Kidney capillary endothelial cell (primary cell): ENCODE measurements at places on chromosomes 1 and 21.

- DNase-seq = no peak
Observed at GRCh38 chr1:16178596-16179497, 23.0 kb upstream of the EPHA2 start.

- DNase-seq = no peak
Observed at GRCh38 chr1:207673399-207673798, 28.5 kb downstream of the CR1L start.

DNA sequence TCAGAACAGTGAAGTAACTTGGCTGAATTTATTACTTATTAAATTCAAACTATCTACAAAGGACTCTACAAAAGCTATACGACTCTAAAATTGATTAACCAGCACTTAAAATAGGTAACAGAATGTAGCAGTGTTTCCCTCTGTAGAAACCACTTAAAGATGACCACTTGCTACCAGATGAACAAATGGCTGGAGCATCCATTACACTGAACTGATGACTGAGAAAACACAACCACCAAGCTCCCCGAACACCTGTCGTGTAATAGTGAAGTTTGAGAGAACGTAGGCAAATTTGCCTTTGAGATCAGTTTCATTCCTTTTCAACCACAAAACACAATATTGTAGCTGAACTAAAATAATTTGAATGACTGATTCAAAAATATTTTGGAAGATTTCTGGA, 226.7 kb downstream of the KCNT2 start:
- no peak for DNase-seq

DNA sequence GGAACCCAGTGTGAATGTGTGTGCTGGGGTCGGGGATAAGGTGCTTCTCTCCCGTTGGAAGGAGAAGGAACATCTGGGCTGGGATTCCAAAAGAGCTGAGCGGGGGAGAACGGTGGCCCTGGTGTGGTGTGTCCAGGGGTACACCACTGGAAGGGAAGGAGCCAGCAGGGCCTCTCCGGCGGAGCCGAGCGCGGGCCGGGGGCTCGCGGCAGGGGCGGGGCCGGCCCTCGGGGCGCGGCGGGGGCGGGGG, 231 bp upstream of the RPS6KA1 start:
- no peak for DNase-seq

GRCh38 chr1:217791091-217791490, 159.9 kb downstream of the SPATA17 start:
- DNase-seq = no peak

DNA sequence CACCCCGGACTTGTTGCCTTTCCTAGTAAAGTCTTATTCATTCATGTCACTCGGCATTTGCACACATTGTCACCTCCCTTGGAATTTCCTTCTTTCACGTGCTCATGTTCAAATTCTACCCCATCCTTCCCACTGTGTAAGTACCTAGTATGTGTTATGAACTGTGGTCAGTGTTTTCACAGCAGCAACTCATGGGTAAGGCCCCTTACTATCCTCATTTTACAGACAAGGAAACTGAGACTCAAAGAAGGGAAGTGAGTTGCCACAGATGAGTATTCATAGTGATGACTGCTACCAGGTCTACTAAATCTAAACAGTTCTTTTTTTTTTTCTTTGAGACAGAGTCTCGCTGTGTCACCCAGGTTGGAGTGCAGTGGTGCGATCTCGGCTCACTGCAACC, 10.5 kb downstream of the CITED4 start:
- no peak for DNase-seq

- no peak for DNase-seq
Observed at GRCh38 chr21:17602874-17603273, 9.8 kb downstream of the BTG3 start.

DNA sequence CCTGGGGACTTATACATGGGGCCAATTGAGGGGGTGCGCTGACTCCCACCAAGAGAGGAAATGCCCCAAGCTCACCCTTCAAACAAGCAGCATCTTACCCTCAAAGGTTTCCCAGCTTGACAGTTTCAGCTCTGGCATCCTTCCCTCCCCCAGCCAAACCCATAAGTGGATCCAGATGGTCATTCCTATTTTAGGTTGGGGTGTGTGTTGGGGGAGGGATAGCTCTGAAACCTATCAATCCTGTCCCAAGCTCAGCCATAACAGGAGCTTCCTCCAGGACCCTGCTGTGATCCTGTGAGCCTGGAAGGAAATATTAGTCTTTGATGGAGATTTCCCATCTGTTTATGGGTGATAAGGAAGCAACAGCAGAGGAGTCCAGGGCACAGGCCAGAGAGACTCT, 3.4 kb upstream of the TMEM222 start:
- DNase-seq = no peak

GRCh38 chr1:156750191-156750672, 1.2 kb downstream of the HDGF start:
- no peak for DNase-seq
